ENCODE measurements at places on chromosomes 6 and 20.
A peak's percentile ranks its signal among the peaks of the same experiment; 100 is the strongest.

DNA sequence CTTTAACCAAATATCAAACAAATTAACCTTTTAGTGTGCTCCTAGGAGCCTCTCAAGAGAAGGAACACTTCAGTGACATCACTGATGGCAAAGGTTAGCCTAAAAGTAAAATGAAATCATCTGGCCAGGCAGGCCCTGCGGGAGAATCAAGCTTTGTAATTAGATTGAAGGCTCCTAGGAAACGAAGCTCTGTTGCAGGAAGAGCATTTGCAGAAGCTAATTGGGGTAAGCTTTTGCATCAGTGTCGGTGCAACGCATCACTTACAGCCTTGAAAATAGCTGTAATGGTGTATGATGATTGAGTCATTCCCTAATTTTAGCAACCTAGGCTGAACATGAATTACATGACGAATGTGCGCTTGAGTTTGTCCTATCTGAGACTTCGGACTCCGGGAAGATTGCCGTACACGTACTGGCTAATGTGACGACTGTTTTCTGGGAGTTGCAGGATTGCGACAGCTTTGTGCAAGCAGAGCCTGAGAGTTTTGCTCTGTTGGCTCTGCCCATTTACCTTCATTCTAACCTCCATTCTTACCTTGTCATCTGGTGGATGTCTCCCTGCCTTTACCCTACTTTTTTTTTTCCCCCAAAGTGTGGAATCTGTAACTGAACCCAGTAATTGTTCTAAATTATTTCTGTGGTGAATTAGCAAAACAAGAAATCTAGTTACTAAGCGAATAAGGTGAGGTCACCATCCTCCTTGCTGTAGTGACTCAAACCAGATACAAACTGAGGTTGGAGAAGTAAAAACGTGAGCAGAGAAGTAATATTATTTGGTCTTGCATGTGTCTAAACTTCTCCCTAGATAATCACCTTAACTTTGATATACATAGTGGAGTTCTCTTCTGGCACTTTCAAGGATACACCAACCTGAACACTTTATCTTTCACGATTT is 675.9 kb upstream of the CITED2 start:
- no peak for DNase-seq

DNA sequence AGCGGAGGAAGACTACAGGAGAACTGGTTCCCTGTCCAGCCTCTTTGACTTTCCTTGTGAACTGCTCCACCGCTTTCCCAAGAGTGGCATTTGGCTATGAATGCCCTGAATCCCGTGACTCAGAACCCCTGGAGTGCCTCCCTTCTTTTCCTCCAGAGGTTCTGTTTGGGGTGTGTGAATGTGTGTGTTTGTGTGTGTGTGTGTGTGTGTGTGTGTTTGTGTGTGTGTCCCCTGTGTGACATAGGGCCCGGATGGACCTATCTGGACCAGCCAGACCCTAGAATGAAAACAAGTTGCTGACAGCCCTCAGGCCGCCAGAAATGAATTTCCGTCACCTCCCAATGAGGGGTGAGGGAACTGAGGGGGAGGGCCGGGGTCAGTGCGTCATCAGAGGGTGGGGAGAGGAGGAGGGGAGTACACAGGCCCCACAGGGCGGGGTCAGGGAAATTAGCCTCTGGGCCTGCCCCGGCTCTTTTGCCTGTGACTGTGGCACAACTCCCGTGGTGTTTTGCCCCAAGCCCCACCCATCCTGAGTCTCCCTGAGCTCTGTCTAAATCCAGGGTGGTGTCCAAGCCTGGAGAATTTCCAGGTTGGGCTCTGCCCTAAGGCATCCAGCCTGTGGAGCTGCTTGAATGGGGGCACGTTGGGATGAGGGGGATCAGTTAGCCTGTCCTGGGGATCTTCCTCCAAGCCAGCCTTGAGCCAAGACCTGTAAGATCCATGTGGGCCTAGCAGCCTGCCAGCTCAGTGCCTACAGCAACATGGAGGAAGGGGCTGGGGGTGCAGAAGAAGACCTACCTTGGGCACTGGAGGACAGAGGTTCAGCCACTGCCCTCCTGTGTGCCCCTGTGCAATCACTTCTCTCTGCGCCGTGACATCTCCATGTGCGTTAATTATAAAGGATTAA is 15.2 kb upstream of the MRPS18A start:
- DNase-seq, result no peak

DNA sequence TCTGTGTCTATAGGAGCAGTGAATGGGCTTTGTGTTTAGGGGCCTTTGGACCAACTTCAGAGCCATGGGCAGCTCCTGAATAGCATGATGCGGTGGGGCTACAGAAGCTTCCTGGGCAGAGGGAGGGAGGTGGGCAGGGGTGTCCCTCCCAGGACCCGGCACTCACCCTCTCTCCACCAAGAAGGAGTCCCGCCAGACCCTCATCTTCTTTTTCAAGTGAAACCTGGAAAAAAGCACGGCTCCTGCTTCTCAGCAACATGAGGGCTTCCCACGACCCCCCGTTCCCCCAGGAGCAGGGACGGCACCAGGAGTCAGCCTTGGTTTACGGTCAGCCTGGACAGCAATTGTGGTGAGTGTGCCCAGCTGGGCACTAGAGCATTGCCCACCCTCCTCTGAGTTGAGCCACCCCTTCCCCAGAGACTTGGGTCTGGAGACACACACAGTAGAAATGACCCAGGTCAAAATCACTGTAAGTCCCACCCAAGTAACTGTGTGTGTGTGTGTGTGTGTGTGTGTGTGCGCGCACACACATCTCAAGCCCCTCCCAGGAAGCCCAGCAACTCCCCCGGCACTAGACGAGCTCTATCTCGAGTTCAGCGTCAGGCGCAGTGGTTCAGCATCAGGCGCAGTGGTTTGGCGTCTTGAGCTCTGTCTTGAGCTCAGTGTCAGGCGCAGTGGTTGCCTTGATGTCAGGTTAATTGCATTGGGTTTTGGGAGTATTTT is 108.2 kb downstream of the SULF2 start:
- DNase-seq, result no peak

DNA sequence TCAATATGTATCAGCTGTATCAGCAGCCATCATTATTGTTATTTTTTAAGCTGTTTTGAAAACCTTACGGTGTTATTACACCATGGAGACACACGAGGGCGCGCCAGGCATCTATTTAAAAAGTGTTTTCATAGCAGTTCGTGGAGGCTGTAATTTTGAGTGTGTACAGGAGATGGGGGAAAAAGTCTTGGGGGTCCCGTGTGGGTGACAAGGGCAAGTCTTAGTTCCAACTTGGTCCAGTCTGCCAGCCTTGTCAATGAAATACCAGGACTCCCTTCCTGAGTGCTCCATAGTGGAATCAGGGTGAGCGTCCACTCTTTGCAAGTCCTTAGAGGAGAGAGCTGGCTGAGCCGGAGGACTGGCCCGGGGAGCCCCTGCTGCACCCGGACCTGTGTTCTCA is 43.3 kb downstream of the SLC2A10 start:
- DNase-seq, result peak; percentile 27

- DNase-seq, result no peak
These were observed 8.6 kb downstream of the SULF2 start for GRCh38 chr20:47776639-47777038.

- no peak for DNase-seq
These were observed 6.6 kb upstream of the GUCA1B start for GRCh38 chr6:42201382-42201781.

- no peak for DNase-seq
These were observed 219.8 kb downstream of the TFAP2A start for GRCh38 chr6:10194816-10195672.

GRCh38 chr6:133805876-133806275 is 83.0 kb upstream of the TCF21 start:
- no peak for DNase-seq

DNA sequence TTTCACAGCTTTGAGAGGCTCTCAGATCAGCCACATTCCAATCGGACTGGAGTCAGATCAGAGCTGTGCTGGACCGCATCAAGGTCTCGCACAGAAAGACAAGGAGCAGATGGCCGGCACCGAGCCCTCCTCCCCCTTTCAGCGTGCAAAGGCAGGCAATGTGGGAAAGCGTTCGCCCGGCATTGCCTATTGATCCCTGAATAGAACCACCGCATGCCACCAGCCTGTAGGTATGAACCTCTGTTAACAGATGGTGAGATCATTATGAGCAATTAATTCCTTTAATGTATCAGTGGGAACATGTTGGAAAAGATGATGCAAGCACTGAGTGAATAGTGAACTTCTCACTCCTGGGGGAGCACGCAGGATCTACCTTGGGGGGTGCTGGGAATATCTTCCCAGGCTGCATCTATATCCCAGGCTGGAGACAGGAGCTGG is 117.5 kb upstream of the ID4 start:
- no peak for DNase-seq

DNA sequence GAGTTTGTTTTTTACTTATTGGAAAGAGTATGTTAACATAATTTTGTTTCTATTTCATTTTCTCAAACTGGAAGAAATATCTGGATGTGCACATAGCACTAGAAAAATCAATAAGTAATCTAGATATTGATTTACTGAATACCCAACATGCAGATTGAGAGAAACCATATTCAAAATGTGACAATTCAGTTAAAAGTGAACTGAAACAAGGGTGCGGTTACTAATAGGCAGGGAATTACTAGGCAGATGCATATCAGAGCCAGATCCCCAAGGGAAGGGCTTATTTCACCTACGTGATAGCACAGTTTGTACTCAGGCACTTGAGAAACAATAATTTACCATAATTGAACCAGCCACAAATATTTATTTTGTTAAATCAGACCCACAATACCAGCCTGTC is 493.1 kb upstream of the FLRT3 start:
- DNase-seq, result no peak

DNA sequence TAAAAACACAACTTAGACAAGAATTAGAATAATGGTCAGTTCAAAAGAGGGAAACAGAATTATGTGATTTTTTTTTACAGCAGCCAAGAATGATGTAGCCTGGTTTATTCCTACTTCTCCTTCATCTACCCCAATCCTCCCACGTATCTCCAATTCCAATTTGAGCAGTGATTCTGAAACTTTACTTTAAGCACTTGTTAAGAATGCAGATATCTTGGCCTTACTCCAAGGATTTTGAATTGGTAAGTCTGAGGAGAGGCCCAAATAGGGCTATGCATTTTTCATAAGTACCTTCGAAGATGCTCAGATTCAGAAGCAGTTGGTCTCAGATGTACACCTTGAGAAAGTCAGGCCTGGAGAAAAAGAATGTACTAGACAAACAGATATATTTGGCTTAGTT is 233.4 kb upstream of the FLRT3 start:
- no peak for DNase-seq

GRCh38 chr6:151044465-151045441 is 179.3 kb downstream of the MTHFD1L start:
- no peak for DNase-seq
